ENCODE measurements at places on chromosomes 6 and 20. TPM values are rescaled to one million over a fixed set of nuclear protein-coding genes. Genes with fewer than 3 reads are reported as not detected.
A peak's percentile ranks its signal among the peaks of the same experiment; 100 is the strongest.

GRCh38 chr6:113690281-113691259, 166.6 kb upstream of the MARCKS start:
- no peak overlapping the region for H3K4me3 ChIP-seq
- no peak overlapping the region for H3K27ac ChIP-seq
- H3K4me1 ChIP-seq = no peaks in the 10 kb centered on the region
- DNase-seq = no peak
- no peaks in the 10 kb centered on the region for H3K27me3 ChIP-seq

- no peak overlapping the region for H3K27ac ChIP-seq
- no peak for DNase-seq
- no peak overlapping the region for H3K4me3 ChIP-seq
- no peaks in the 10 kb centered on the region for H3K27me3 ChIP-seq
Measured at GRCh38 chr6:17483391-17484016, 90.1 kb downstream of the CAP2 start.

DNA sequence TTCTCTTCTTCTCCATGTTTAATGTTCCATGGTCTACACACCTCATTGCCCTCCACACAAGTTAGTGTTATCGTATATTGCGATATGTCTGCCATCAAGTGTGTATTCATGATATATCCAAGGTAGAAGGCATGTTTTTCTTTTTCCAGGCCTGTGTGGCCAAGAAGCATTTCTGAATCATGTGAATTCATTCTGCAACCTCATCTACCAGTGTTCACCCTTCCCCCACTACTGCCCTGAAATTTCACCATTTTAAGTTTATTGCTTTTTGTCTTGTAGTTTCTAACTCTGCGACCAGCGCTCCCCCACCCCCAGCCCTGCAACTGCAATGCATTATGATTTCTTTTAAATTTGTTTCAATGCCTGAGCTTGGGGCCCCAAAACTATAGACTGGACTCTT, 618.0 kb upstream of the FLRT3 start:
- DNase-seq = no peak
- H3K4me1 ChIP-seq = no peaks in the 10 kb centered on the region
- no peak overlapping the region for H3K4me3 ChIP-seq
- peak overlapping the region; percentile 38 for H3K27ac ChIP-seq
- no peaks in the 10 kb centered on the region for H3K27me3 ChIP-seq

GRCh38 chr20:58243653-58244410, 15.4 kb upstream of the ANKRD60 start:
- no peaks in the 10 kb centered on the region for H3K36me3 ChIP-seq
- DNase-seq = no peak
- no peaks in the 10 kb centered on the region for H3K27me3 ChIP-seq
- H3K4me3 ChIP-seq = no peak overlapping the region

- no peak overlapping the region for H3K27ac ChIP-seq
- DNase-seq = no peak
- no peak overlapping the region for H3K4me3 ChIP-seq
- H3K36me3 ChIP-seq = no peaks in the 10 kb centered on the region
- no peaks in the 10 kb centered on the region for H3K4me1 ChIP-seq
Measured at GRCh38 chr20:59320426-59320825, 20.0 kb downstream of the EDN3 start.

TXLNB gene
- total RNA-seq = 0.09 TPM

DNA sequence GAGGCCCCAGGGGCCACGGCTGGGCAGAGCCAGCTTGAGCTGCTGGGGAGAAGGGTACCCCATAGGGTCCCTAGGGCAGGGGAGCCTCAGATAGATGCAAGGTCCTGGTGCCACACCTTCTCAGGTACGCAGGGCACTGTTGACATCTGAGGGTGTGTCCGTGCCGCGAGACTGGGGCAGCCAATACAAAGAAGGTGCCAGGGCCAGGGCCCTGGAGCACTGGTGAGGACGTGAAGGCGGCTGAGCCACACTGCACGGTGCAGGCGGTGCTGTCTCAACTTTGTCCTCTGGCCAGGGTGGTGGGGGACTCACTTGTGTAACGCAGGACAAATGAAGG, 649 bp upstream of the LRRC73 start:
- H3K27me3 ChIP-seq = no peaks in the 10 kb centered on the region
- peaks cover 44% of the 10 kb centered on the region for H3K36me3 ChIP-seq
- H3K4me3 ChIP-seq = peak overlapping the region; percentile 83
- no peak for DNase-seq
- no peaks in the 10 kb centered on the region for H3K4me1 ChIP-seq

SLC13A3 gene
- total RNA-seq = 3.7 TPM

CST2 gene
- total RNA-seq = not detected

DNA sequence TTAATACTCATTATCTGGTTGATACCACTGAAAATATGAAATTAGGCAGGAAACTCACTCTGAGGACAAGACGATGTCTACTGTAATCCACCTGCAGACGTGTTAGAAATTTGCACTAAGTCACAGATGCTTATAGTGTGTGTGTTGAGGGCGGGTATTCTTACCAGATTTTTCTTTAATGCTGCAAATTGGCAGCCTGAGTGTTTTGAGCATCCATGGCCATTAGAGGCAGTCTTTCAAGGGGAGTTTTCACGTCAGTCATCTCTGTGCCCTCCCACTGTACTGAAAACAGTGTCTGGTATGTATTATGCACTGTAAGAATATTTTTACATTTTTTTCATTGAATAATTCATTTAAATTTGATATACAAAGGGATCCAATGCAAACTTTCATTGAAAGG, 266.5 kb upstream of the QKI start:
- H3K4me3 ChIP-seq = no peak overlapping the region
- no peaks in the 10 kb centered on the region for H3K27me3 ChIP-seq
- no peak overlapping the region for H3K27ac ChIP-seq
- no peaks in the 10 kb centered on the region for H3K4me1 ChIP-seq
- DNase-seq = no peak
- H3K36me3 ChIP-seq = no peaks in the 10 kb centered on the region

SLC16A10 gene
- 2.9 TPM for total RNA-seq

DNA sequence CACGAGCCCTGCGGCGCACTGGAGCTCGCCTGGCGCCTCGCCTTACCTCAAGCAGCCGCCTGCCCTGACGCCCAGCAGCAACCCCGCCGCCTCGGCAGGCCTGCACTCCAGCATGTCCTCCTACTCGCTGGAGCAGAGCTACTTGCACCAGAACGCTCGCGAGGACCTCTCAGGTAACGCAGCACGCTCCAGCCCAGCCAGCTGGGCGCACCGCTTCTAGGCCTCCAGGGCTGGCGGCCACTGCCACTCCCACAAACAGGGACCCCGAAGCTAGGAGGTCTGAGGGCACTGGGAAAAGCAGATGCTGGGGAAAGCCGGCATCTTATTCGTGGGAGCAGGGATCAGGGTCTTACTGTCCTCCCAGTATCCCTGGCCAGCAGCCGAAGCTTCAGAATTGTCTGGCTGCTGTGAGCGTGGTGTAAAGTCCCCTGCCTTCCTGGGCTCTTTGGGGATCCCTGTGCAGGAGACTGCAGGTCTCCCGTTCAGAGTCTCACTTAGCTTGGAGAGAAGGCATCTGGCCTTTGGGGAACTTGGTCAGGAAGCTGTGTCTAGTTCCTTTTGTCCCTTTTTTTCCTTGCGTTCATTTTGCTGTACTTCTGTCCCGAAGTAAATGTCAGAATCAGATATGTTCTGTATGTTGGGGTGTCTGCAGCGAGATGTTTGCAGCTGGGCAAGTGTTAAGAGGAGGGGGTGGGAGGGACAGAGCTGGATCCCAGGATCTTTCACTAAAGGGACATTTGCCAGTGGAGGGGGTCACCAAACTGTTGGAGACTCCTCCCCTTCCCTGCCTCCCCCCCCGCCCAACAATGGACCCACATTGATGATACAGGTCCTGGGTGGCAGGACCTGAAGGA, 1.8 kb downstream of the FOXF2 start:
- peaks cover 15% of the 10 kb centered on the region for H3K4me1 ChIP-seq
- DNase-seq = no peak
- H3K27me3 ChIP-seq = peaks cover 44% of the 10 kb centered on the region
- no peaks in the 10 kb centered on the region for H3K36me3 ChIP-seq

TDRD6 gene
- total RNA-seq = 0.13 TPM

SGK1 gene
- total RNA-seq = 15.9 TPM

GRCh38 chr6:98769546-98769945, 64.8 kb upstream of the POU3F2 start:
- no peak overlapping the region for H3K27ac ChIP-seq
- no peaks in the 10 kb centered on the region for H3K4me1 ChIP-seq
- H3K4me3 ChIP-seq = no peak overlapping the region
- no peaks in the 10 kb centered on the region for H3K36me3 ChIP-seq
- no peaks in the 10 kb centered on the region for H3K27me3 ChIP-seq
- DNase-seq = no peak

GRCh38 chr20:62010551-62011402, 54.9 kb downstream of the TAF4 start:
- H3K4me1 ChIP-seq = no peaks in the 10 kb centered on the region
- DNase-seq = no peak
- peaks cover 37% of the 10 kb centered on the region for H3K36me3 ChIP-seq
- H3K27me3 ChIP-seq = no peaks in the 10 kb centered on the region
- H3K27ac ChIP-seq = no peak overlapping the region

RNF217 gene
- total RNA-seq = 20.7 TPM

HSF2 gene
- total RNA-seq = 3.6 TPM

TINAG gene
- total RNA-seq = not detected

GRCh38 chr6:15827496-15828255, 164.8 kb upstream of the DTNBP1 start:
- no peaks in the 10 kb centered on the region for H3K4me1 ChIP-seq
- DNase-seq = no peak
- no peaks in the 10 kb centered on the region for H3K27me3 ChIP-seq
- H3K36me3 ChIP-seq = no peaks in the 10 kb centered on the region
- no peak overlapping the region for H3K4me3 ChIP-seq
- H3K27ac ChIP-seq = no peak overlapping the region

DNA sequence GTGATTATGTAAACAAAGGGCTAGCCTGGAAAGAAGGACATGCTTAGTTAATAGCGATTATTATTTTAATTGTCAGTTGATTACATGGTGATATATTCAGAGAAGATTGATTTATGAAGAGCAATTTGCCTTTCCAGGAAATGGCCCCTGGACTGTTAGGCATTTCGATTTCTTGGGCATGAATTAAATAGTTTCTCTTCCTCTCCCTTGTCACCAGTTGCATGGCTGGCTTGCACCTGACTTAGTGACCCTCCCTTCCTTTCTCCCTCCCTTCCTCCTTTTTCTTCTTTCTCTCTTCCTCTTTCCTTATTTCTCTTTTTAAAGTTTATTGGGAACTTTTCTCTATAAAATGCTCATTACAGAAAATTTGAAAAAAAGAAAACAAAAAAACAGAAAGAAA, 235.4 kb downstream of the CDC5L start:
- H3K4me1 ChIP-seq = no peaks in the 10 kb centered on the region
- DNase-seq = no peak
- no peak overlapping the region for H3K27ac ChIP-seq
- H3K4me3 ChIP-seq = no peak overlapping the region

KHDC1L gene
- total RNA-seq = not detected

- H3K4me1 ChIP-seq = no peaks in the 10 kb centered on the region
- no peak overlapping the region for H3K27ac ChIP-seq
- H3K27me3 ChIP-seq = no peaks in the 10 kb centered on the region
- no peak overlapping the region for H3K4me3 ChIP-seq
- DNase-seq = no peak
Measured at GRCh38 chr6:12844284-12845223, 128.0 kb downstream of the PHACTR1 start.

DNA sequence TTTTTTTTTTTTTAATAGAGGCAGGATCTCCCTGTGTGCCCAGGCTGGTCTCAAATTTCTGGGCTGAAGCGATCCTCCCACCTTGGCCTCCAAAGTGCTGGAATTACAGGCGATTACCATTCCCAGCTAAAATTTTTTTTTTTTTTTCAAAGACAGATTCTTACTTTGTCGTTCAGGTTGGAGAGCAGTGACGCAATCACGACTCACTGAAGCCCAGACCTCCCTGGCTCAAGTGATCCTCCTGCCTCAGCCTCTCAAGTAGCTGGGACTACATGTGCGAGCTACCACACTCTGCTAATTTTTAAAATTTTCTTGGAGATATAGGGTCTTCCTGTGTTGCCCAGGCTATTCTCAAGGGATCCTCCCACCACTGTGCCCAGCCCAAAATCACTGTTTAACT, 58.0 kb upstream of the MYO6 start:
- H3K36me3 ChIP-seq = peaks cover 14% of the 10 kb centered on the region
- H3K27me3 ChIP-seq = no peaks in the 10 kb centered on the region
- no peak overlapping the region for H3K4me3 ChIP-seq
- H3K4me1 ChIP-seq = no peaks in the 10 kb centered on the region
- H3K27ac ChIP-seq = no peak overlapping the region

GRCh38 chr6:246352-246751, 45.9 kb upstream of the DUSP22 start:
- H3K4me1 ChIP-seq = no peaks in the 10 kb centered on the region
- DNase-seq = no peak
- H3K27me3 ChIP-seq = no peaks in the 10 kb centered on the region
- H3K36me3 ChIP-seq = no peaks in the 10 kb centered on the region
- H3K4me3 ChIP-seq = no peak overlapping the region

- no peak overlapping the region for H3K4me3 ChIP-seq
- no peak for DNase-seq
- H3K36me3 ChIP-seq = no peaks in the 10 kb centered on the region
- H3K27ac ChIP-seq = no peak overlapping the region
- no peaks in the 10 kb centered on the region for H3K4me1 ChIP-seq
Measured at GRCh38 chr20:44028868-44029847, 114.5 kb downstream of the TOX2 start.

GRCh38 chr6:30322527-30323501, 3.9 kb upstream of the TRIM39 start:
- DNase-seq = no peak
- H3K4me3 ChIP-seq = no peak overlapping the region
- H3K36me3 ChIP-seq = no peaks in the 10 kb centered on the region
- peaks cover 28% of the 10 kb centered on the region for H3K4me1 ChIP-seq
- H3K27me3 ChIP-seq = no peaks in the 10 kb centered on the region

GRCh38 chr20:31652917-31653396, 15.2 kb downstream of the COX4I2 start:
- H3K4me1 ChIP-seq = no peaks in the 10 kb centered on the region
- H3K27me3 ChIP-seq = no peaks in the 10 kb centered on the region
- no peaks in the 10 kb centered on the region for H3K36me3 ChIP-seq

DNA sequence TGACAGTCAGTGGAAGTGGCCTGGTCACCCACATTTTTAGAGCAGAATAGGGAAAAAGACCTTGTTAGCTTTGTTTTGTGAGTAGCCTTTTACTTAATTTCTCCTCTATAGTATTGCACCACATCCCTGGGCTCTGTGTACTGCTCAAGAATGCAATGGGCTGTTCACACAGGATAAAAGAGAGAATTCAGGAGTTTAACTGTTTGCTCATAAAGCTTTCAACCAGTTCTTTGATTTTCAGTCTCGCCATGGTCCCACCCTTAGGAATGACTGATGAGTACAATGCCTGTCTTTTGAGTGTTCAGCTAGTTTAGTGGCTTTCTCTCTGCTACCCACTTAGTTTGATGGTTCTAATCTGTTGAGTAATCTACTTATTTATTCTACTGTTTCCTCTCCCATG, 129.7 kb downstream of the PLG start:
- no peaks in the 10 kb centered on the region for H3K27me3 ChIP-seq
- no peaks in the 10 kb centered on the region for H3K4me1 ChIP-seq
- DNase-seq = no peak
- no peak overlapping the region for H3K27ac ChIP-seq
- H3K36me3 ChIP-seq = no peaks in the 10 kb centered on the region

- H3K4me3 ChIP-seq = no peak within 1 kb of the TSS
- H3K4me1 ChIP-seq = no peaks in the 10 kb centered on the region
- DNase-seq = no peak
- H3K27ac ChIP-seq = no peak within 1 kb of the TSS
- peaks cover 6% of the 10 kb centered on the region for H3K27me3 ChIP-seq
- no peaks in the 10 kb centered on the region for H3K36me3 ChIP-seq
Measured at GRCh38 chr6:159169193-159169555, at the start of gene FNDC1. TSS of gene FNDC1 (plus strand) at chr6:159169400. CDS start at chr6:159169597, 197 bp downstream.

GRCh38 chr20:40565682-40566040, 123.4 kb downstream of the MAFB start:
- no peaks in the 10 kb centered on the region for H3K27me3 ChIP-seq
- no peak overlapping the region for H3K4me3 ChIP-seq
- H3K4me1 ChIP-seq = peaks cover 1% of the 10 kb centered on the region
- H3K36me3 ChIP-seq = no peaks in the 10 kb centered on the region
